SK-N-SH (cell line): ENCODE measurements at places on chromosomes 16 and 17. TPM values are rescaled to one million over a fixed set of nuclear protein-coding genes. Genes with fewer than 3 reads are reported as not detected.
A peak's percentile ranks its signal among the peaks of the same experiment; 100 is the strongest.

OTOP2 gene
- not detected in 2 replicates for polyA plus RNA-seq

PRAC2 gene
- not detected in 2 replicates for polyA plus RNA-seq

DNA sequence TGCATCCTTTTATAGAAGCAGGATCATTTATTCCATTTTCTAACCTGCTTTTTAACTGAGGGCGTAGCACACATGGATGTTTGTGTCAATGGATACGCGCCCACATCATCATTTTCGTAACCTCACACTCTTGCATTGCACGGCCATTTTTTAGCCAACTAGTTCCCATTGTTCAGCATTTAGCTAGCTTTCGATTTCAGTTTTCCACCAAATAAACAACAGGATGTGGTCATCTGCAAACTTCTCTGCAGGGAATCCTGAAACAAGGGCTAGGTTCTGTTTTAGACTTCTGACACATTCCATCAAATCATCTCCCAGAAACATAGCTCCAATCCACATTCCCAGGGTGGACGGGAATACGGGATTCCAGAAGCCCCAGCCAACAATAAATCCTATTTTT lies 6.4 kb downstream of the CYB561 start:
- peaks cover 93% of the 10 kb centered on the region for H3K4me1 ChIP-seq
- peak overlapping the region; percentile 34; the same call in 1 of the 2 replicates for H3K4me3 ChIP-seq
- peak overlapping the region; percentile 13 for H3K27ac ChIP-seq
- no peak for DNase-seq

GRCh38 chr16:79997257-79997656 lies 396.7 kb upstream of the MAF start:
- DNase-seq, result peak; percentile 14
- H3K27ac ChIP-seq, result no peak overlapping the region
- no peaks in the 10 kb centered on the region for H3K27me3 ChIP-seq
- no peaks in the 10 kb centered on the region for H3K36me3 ChIP-seq
- H3K4me3 ChIP-seq, result no peak overlapping the region

- H3K27me3 ChIP-seq, result peaks cover 14% of the 10 kb centered on the region; the same call in 1 of the 2 replicates
- no peaks in the 10 kb centered on the region for H3K36me3 ChIP-seq
- no peaks in the 10 kb centered on the region for H3K4me1 ChIP-seq
These were observed 479.3 kb downstream of the HS3ST3B1 start for GRCh38 chr17:14780097-14780651.

SNX20 gene
- not detected in 2 replicates for polyA plus RNA-seq

DNA sequence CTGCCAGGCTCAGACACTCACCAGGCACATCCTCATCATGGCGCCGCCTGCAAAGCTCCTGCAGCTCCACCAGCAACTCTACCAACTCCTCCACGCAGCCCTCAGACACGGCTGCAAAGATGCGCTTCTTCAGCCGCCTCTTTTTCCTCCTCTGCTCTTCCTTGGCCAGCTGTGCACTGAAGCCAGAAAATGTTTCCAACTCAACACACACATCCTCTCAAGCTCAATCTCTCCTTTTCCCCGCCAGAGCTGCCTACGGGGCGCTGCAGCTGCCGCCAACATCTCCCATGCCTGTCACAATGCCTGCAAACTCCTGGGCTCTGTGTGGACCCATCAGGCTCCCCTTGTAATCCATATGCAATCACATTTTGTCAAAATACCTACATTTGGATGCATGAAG lies 14.2 kb downstream of the TRPV3 start:
- no peak overlapping the region for H3K27ac ChIP-seq

- no peak overlapping the region for H3K4me3 ChIP-seq
- H3K4me1 ChIP-seq, result peaks cover 42% of the 10 kb centered on the region
- H3K36me3 ChIP-seq, result no peaks in the 10 kb centered on the region
- no peak for DNase-seq
- H3K27me3 ChIP-seq, result no peaks in the 10 kb centered on the region
These were observed 34.7 kb downstream of the YPEL2 start for GRCh38 chr17:59366040-59366757.

SEPTIN1 gene
- polyA plus RNA-seq, result 0.13 and 0.25 TPM in 2 replicates

MYOCD gene
- polyA plus RNA-seq, result not detected in 2 replicates

DNA sequence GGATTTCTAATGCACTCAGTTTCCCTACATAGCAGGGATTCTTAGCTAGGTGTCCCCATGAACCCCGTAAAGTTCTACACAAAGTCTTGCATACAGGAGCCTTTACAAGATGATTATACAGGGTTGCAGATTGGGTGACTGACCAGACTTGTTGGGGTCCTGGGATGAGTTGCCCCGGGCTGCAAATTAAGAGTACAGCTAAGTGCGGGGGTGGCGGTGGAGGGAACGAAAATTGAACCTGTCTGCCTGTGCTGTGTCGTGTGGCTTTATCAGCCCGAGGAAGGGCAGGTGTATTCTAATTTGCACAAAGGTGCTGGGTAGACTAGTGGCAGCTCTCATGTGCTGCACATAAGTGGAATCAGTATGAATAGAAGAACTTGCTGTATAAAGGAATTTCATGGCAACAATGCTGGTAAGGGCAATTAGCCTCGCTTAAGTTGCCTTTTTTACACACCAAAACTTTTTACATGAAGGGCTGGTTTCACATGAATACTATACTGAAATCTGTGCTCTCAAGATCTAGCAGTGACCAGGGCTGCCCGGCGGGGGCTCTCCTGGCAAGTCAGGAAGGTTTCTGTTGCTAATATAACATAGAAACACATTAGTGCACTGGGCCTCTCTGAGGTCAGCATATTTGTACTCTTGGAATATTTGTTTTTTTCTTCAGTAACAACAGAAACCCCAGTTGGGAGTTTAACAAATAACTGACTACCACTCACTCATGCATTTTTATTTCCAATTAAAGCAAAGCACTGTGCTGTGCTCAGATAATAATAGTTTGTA lies 50.7 kb downstream of the ADCY7 start:
- no peaks in the 10 kb centered on the region for H3K27me3 ChIP-seq
- no peak overlapping the region for H3K4me3 ChIP-seq
- H3K27ac ChIP-seq, result peak overlapping the region; percentile 93
- no peak for DNase-seq

- no peak overlapping the region for H3K27ac ChIP-seq
- H3K4me1 ChIP-seq, result no peaks in the 10 kb centered on the region
- no peaks in the 10 kb centered on the region for H3K27me3 ChIP-seq
- DNase-seq, result no peak
- no peaks in the 10 kb centered on the region for H3K36me3 ChIP-seq
These were observed 12.0 kb upstream of the CLUH start for GRCh38 chr17:2723505-2723996.

TMEM235 gene
- not detected in 2 replicates for polyA plus RNA-seq

TK1 gene
- polyA plus RNA-seq, result 70.7 and 112 TPM in 2 replicates

RARA gene
- polyA plus RNA-seq, result 8.9 and 13.3 TPM in 2 replicates

GRCh38 chr17:58504826-58505351 lies 9.5 kb downstream of the MTMR4 start:
- no peaks in the 10 kb centered on the region for H3K4me1 ChIP-seq
- H3K36me3 ChIP-seq, result peaks cover 51% of the 10 kb centered on the region
- no peak for DNase-seq
- H3K27me3 ChIP-seq, result no peaks in the 10 kb centered on the region
- H3K4me3 ChIP-seq, result no peak overlapping the region

DNA sequence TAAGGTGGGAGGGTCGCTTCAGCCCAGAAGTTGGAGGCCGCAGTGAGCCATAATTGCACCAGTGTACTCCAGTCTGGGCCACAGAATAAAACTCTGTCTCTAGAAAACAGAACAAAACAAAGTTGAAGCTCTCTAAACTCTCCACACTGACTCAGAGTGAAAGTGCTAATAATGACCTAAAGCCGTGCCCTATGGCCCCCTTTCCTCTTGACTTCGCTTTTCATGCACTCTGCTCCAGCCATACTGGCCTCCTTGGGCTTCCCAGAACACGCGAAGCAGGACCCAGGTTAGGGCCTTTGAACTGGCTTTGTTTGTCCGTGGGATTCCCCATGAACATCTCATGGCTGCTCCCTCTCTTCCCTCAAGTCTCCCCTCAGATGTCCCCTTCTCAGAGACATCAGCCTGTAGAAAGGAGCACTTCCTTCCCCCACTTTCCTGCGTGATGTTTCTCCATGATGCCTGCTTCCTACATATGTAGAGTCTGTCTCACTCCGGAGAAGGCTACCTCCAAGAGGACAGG lies 18.6 kb upstream of the SPN start:
- H3K4me1 ChIP-seq, result no peaks in the 10 kb centered on the region
- no peak overlapping the region for H3K4me3 ChIP-seq
- DNase-seq, result no peak
- H3K36me3 ChIP-seq, result no peaks in the 10 kb centered on the region
- H3K27ac ChIP-seq, result no peak overlapping the region
- no peaks in the 10 kb centered on the region for H3K27me3 ChIP-seq
